Thoracic aorta endothelial cell (primary cell): ENCODE measurements at places on chromosomes 13 and 19. TPM values are rescaled to one million over a fixed set of nuclear protein-coding genes. Genes with fewer than 3 reads are reported as not detected.

The BCAM gene
- total RNA-seq = 14.5 and 27.0 TPM in 2 replicates

The ARHGAP35 gene
- total RNA-seq = 34.2 and 39.7 TPM in 2 replicates

The MPND gene
- 6.2 and 6.9 TPM in 2 replicates for total RNA-seq

The MAP2K7 gene
- total RNA-seq = 8.6 and 11.7 TPM in 2 replicates

The MAST3 gene
- total RNA-seq = 1.2 and 1.4 TPM in 2 replicates

The SYCN gene
- not detected in 2 replicates for total RNA-seq

The TSPAN16 gene
- total RNA-seq = not detected in 2 replicates

The KCNN4 gene
- 0.53 and 1.3 TPM in 2 replicates for total RNA-seq

The PPP1R37 gene
- 27.6 and 31.0 TPM in 2 replicates for total RNA-seq

The ARRDC5 gene
- not detected in 2 replicates for total RNA-seq

The SMIM44 gene
- not detected in 2 replicates for total RNA-seq

The EHD2 gene
- 126 and 166 TPM in 2 replicates for total RNA-seq

The DACH1 gene
- 7.3 and 7.8 TPM in 2 replicates for total RNA-seq

The RFPL4AL1 gene
- total RNA-seq = 0.13 TPM in 1 of 2 replicates, not detected in the other

The PRR22 gene
- total RNA-seq = 0.40 and 0.65 TPM in 2 replicates

The ELF1 gene
- total RNA-seq = 85.9 and 92.4 TPM in 2 replicates

The C19orf38 gene
- total RNA-seq = not detected in 2 replicates
